Mesothelial cell of epicardium (in vitro differentiated cells): ENCODE measurements at places on chromosomes 7 and 10.

DNA sequence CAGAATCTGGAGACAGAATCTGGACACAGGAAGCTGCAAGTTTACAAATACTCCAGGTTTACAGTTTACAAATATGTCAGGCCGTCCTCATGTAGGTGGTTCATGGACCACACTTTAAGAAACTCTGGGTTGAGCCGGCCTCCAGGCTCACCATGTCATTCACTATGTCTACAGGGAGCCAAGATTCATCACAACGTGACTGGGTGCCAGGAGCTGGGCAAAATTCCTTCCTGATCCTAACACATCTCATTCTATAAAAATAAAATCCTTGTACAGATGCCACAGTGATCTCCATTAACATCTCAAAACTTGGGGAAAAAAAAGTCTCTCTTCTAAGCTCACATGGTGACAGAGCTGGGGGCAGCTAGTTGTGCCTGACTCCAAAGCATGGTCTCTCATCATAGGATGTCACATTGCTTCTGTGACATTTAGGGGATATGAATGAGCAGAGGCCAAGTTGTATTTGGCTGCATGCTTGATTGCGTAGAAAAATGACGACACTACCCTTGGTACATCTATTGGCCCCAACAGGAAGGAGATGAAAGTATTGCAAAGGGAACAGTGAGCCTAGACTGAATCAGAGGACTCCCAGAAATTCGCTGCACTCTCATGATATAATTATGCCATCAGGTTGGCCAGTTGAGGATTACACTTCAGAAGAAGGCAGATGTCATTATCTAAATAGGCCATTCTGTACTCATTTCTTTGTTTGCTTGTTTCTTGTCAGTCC lies 35.9 kb downstream of the MTURN start:
- no peak for DNase-seq

- no peak for DNase-seq
Measured at GRCh38 chr10:26323219-26323618, 106.6 kb downstream of the GAD2 start.

DNA sequence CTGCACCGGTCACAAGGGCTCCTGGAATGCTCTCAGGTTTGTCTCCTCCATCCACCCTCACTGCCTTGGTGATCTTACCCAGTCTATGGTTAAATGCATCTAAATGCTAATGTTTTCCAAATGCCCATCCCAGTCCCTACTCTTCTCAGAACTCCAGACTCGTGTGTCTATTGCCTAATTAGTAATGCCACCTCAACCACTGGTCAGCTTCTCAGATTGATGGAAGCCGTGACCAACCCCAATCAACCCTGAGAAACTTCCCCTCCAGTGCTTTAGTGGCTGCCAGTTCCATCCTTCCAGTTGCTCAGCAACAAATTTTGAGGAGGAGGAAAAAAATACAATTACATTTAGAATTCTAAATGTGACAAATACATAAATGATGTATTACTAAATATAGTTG lies 18.6 kb downstream of the NUDCD3 start:
- DNase-seq: no peak

GRCh38 chr7:50275430-50275829 lies 29.1 kb upstream of the IKZF1 start:
- no peak for DNase-seq

DNA sequence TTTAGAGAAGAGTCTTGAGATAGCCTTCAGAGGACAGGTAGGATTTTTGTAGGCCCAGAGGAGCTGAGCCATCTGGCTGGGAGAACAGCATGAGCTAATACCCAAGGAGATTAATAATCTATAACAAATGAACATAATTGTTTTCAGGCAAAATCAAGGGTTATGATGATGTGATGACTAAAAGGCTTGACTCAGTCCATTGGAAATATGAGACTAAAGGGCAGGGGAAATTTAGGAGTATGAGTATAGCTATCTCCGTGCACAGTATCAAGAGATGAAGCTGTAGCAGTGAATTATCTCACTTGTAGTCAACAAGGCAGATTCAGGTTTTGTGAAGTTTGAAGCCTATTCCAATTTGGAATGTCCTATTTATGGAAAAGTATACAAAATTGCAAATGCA lies 40.1 kb downstream of the CSTF2T start:
- no peak for DNase-seq

GRCh38 chr10:3095373-3096139 lies 28.2 kb downstream of the PFKP start:
- DNase-seq: no peak

DNA sequence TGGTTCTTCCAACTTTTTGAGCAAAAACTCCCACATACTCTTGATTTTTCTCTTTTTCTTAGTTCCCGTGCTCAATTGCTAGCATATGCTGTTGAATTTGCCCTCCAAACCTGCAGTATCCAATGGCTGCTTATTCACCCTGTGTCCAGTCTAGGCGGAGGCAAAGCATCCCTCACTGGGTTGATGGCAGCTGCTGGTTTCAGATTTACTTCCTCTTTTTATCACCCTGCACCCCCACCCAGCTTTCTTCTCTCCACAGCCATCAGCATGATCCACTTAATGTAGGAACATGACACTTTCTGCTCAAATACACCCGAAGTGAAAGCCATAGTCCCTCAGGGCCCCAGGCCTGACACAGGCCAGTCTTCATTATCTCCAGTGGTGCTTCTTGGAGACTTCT lies 87.6 kb upstream of the ADARB2 start:
- DNase-seq: no peak

- no peak for DNase-seq
Measured at GRCh38 chr7:27179030-27179429, 4.9 kb upstream of the HOXA10 start.

GRCh38 chr7:111083413-111083812 lies 7.5 kb upstream of the LRRN3 start:
- DNase-seq: no peak

- DNase-seq: no peak
Measured at GRCh38 chr10:97612386-97612785, 20.9 kb downstream of the MORN4 start.

DNA sequence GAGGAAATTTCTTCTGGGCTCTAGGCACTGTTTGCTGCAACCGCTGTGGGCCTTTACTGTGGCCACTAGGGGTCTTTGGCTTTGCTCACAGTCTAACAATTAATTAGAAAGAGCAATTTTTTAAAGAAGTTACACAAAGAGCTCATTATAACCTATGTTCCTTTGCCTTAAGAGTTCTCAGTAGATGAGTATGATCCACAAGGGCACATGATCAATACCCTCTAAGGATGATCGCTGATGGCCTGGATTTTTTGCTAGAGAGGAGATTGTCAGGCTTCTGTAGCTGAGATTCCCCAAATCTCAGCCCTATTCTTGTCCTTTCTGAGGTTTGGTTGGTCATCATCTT lies 80.8 kb upstream of the RHOBTB1 start:
- no peak for DNase-seq

- DNase-seq: no peak
Measured at GRCh38 chr7:123716877-123717276, 31.9 kb downstream of the WASL start.

DNA sequence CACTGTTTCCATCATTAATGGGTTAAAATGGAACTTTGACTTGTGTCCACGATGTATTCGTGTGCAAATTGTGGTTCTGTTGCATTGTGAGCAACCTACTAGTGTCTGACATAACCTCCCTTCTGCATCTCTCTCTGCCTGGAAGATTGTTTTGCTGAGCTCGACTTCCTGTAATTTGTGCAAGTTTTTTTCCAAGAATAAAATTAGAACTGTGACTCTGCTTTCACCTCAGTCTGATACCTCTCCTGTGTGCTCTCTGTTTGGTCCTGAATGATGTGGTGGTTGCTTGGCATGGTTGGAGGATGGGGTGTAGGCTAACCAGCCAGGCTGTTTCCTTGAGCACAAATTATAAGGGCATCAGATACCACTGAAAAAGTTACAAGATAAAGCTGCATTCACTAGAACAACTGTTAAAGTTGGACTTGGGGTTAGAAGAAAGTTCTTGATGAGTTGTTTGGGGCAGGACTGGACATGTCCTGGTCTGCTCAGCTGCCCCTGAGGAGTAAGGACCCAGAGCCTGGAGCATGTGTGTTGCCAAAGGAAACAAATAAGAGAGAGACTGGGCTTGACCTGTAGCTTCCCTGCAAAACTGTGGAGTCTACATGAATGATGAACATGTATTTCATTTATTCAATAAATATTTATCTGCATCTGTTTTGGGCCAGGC lies 1.9 kb upstream of the VOPP1 start:
- peak; percentile 19 for DNase-seq

- DNase-seq: no peak
Measured at GRCh38 chr7:98054585-98054984, 52.1 kb upstream of the LMTK2 start.
